ENCODE measurements at places on chromosomes 7 and 10.

DNA sequence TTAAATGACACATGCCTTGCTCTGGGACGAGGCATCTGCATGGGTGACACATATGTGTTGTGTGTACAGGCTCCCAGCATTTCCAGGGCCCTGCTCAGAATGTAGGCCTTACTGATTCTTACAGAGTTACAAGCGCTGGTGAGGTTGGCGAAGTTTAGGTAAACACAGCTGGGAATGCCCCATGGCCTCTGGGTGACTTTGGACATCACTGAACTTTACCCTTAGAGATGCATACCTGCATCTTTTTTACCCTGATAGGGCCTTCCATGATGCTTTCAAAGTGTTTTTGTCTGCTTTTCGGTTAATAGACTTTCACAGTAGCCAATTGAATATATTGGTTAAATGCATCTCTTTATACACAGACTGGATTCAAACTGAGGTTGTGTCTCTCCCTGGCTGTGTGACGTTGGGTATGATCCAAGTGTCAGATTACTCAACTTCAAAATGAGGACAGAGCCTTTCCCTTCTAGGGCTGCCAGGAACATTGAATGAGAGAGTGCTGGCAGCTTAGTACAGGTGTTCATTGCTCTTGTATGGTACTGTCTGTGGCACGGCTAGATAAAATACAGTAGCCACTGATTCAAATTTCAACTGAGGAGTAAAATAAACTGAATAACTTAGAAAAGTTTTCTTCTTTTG is 29.5 kb downstream of the EGFR start:
- no peak for DNase-seq

DNA sequence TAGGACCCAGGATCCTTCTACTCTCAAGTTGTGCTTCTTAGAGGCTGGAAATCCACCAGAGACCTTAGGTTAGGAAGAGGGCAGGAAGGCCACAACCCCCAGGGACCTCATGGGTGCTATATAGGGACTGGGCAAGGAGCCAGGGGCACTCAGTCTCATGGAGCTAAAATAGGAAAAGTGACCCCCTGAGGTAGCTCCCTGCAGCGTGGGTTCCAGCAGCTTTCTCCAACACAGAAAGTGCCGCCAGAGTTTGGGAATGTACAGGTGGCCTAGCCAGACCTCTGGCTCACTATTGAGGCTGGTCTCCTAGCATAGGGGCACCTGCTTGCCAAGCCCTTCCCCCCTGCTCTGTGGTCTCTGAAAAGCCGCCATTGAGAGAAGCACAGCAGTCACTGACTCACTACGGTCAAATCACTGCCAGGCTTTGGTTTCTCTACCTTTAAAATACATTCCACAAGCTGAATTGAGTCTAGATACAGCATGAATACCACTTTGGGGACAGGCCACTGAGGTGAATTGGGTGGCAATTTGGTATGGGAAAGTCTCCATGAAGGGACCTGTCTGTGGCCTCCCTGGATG is 333.2 kb upstream of the PODXL start:
- no peak for DNase-seq

DNA sequence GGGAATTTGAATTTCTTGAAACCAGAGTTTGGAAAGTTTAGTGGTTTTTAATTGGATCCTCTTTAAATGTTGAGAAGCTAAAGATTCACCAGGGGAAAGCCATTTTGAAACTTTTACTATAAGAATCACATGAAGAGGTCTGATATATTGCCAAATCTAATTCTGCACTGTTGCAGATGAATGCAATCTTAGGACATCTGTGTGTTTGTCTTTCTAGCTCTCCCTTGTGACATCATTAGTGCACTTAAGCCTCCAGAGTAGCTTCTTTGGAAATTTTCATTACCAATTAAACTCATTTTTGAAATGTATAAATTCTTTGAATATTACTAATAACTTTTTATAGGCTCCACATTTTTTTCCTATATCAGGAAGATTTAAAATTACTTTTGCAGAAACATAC is 160.2 kb downstream of the BICC1 start:
- no peak for DNase-seq

DNA sequence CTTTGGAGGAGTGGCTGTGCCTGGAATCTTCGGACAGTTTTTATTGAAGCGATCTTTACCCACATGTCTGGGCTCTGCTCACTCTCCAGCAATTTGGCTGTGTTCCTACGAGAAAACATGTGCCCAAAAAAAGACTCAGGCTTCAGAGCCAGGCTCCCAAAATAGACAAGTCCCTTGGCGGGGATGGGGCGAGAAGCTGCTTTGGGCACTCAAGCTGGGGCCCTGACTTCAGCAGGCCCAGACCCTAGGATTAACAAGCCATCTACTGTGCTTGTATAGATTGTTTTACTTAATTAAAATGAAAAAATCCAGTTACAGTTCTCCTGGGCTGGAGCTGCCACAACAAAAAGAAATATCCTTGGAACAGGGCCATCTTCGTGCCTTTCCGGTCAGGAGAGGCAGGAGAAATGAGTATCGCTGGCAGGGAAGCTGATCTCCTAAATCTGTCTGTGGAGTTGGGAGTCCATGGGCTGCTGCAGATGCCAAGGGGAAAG is 51.4 kb upstream of the PDCD4 start:
- no peak for DNase-seq

DNA sequence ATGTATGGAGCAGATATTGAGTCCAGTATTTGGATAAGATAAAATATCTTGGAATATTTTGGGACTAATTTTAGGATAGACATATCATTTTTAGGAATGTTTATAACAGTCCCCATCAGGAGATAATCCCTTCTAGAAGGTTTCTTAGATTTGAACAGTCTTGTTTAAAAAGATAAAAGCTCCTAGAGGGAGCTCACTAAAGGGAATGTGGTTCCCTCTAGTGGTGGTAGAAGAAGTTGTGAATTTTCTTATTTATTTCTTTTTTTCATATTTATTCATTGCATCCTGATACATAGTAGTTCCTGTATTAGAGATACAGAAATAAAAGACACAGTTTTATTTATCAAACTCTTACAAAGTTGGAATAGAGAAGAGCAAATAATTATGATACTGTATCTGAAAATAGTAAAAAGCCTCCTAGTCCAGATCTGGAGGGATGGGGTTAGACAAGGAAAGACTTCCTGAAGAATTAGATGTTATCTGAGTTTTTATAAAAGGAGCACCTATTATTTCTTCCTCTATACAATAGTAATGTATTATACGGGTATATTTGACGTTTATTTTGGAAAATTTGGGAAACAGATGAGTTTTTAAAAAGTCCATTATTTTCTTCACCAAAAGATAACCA is 24.5 kb upstream of the KLF14 start:
- peak; percentile 41 for DNase-seq

- no peak for DNase-seq
These were observed 9.2 kb downstream of the CCDC201 start for GRCh38 chr7:45863715-45864114.

DNA sequence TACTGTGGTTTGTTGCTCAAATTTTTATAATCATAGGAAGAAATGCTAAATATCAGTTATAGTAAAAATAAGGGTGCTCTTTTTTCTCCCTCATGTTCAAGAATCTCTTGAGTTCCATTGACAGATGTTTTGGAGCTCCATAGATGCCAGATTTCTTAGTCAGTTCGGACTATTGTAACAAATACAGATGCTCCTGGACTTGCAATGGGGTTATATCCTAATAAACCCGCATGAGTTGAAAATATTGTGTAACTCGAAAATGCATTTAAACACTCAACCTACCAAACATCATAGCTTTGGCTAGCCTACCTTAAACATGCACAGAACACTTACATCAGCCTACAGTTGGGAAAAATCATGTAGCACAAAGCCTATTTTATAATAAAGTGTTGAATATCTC is 100.7 kb upstream of the CSTF2T start:
- DNase-seq: no peak

GRCh38 chr7:96418581-96418980 is 96.7 kb upstream of the SLC25A13 start:
- DNase-seq: no peak

DNA sequence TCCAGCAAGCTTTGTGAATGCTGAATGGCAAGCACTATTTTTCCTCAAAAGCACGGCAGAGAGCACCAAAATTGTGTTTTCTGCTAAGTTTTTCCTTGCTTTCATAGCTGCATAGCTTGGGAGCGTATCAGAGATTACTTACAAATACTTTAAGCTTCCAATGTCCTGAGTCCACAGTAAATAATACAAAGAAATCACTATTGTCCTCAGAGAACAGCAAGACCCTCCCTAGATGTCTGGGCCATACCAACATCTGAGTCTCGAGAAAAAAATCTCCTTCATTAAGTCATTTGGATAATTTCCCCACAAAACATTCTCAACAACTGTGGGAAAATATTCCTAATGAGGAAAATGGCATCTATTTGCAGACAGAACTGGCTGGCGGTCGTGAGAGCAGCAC is 41.7 kb downstream of the SGMS1 start:
- no peak for DNase-seq

GRCh38 chr10:70970830-70971229 is 82.5 kb upstream of the PCBD1 start:
- no peak for DNase-seq

- DNase-seq: no peak
These were observed 218.7 kb downstream of the SNX10 start for GRCh38 chr7:26510231-26510957.

- DNase-seq: no peak
These were observed 23.1 kb downstream of the GLRX3 start for GRCh38 chr10:130159192-130159794.

All from T-helper 1 cell (primary cell).